Stimulated activated CD4-positive, alpha-beta T cell treated with anti-CD3 and anti-CD28 coated beads, TNF-alpha, amount 100 ng/mL, for 24 hours (primary cell): ENCODE measurements at places on chromosomes 3 and 15.

DNA sequence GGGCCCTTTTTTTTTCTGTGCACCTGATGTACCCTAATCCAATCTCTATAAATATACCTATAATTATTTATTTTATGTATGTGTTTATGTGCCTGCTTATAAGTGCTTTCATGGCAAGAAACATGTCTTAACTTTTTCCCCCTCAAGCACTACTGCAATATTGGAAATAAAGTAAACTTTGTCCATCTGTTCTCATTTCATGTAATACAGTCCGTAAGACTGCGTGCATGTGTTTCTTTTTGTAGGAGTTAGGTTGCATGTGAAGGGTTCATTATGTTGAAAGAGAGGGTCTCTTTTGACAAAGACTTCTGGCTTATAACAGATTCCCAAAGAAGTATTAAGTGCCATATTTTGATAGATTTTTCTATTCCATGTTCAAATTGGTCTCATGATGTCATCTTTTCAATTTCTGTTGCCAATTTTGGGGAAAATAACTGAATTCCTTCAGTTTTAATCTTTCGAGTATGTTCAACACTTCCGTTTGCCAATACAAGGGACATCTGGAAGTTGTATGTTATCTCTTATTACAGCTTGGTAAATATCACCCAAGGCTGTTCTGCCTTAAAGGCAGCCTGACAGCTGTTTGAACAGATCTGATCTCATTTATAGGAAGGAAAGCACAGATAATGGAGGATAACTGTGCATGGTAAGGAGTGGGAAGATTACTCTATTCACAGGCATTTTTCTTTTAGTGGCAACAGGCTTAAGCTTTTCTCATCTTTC lies 273.1 kb upstream of the SGO1 start:
- DNase-seq, result no peak

DNA sequence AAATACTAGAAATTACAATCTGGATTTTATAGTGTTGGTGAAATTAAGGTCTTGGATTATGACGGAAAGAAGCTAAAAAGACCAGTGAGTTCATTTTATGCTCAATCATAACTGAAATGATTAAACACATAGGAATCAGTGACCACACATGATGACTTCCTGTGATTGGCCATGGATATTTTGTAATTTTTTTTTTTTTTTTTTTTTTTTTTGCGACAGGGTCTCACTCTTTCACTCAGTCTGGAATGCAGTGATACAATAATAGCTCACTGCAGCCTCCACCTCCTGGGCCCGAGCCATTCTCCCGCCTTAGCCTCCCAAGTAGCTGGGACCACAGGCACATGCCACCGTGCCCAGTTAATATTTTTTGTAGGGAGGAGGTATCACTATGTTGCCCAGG lies 47.4 kb downstream of the PAQR5 start:
- DNase-seq, result no peak

- peak; percentile 37 for DNase-seq
Observed at GRCh38 chr15:67836477-67836876, 3.4 kb downstream of the RNU6-1 start.

DNA sequence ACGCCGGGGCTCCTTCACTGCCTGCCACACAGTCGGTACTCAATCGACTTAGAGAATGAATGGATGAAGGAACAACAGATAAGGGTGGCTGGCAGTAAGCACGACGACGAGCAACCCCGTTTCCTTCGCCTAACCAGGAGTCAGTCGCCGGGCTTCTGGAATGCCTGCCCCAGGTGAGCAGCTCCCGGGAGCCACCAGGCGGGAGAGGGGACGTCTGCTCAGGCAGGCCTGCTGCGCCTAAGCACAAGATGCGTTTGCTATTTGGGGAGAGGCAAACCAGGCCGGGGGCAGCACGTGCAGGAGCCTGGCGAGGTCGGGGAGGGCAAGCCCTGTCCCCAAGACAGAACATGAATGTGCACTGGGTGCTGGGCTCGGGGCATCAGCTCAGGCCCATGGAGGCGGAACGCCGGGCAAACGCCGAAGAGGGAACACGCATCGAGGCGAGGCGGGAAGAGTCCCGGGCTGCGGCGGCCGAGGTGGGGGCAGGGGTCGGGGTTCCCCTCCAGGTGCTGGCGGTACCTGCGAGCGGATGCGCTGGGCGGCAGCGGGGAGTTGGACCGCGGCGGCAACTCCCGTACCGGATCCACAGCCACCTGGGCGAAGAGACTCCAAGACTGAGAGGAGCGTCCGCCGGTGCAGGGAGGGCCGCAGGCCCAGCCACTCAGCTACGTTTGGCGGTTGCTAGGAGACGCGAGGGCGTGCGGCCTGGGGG lies at the start of gene CFAP92:
Gene CFAP92, minus strand, starts transcription at position 616 of the 712 bp plus-strand sequence. CDS start 772 bp downstream, outside the sequence.
- peak; percentile 82 for DNase-seq

GRCh38 chr15:69920221-69920620 lies 177.5 kb downstream of the TLE3 start:
- DNase-seq, result no peak

- no peak for DNase-seq
Observed at GRCh38 chr3:160448845-160449635, 546 bp downstream of the TRIM59 start.

GRCh38 chr15:73341886-73342600 lies 26.7 kb downstream of the HCN4 start:
- DNase-seq, result no peak

DNA sequence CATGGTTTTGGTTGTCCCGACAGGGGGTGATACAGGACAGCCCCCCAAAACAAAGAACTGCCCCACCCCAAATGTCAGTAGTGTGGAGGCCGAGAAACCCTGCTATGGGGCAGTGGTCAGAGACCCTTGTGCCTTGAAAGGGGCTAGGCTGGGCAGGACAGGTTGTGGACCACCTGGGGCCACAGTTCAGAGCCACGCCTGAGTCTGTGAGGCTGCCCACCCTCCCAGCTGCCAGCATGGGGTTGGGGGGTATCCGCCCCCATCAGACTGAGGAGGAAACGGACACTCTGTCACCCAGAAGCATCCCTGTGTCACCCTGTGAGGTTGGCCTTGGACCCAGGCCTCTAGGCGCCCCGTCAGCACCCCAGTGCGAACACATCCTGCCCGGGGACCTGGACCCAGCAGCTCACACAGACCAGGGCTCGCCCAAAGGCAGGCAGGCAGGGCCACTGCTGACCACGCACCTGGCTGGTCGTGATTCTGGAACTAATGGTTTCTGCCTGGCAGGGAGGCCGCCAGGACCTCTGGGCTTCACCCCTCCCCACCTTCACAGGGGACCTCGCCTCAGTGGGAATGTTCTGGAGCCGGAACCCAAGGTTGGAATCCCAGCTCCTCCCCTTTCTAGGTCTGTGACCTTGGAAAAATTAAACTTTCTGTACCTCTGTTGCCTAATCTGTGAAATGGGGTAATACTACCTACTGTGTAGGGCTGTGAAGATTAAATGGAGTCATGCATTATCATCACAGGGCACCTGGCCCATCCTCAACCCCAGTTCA lies 1.4 kb downstream of the SLC41A3 start:
- DNase-seq, result no peak

GRCh38 chr3:188287762-188288505 lies 134.0 kb downstream of the LPP start:
- DNase-seq, result no peak

DNA sequence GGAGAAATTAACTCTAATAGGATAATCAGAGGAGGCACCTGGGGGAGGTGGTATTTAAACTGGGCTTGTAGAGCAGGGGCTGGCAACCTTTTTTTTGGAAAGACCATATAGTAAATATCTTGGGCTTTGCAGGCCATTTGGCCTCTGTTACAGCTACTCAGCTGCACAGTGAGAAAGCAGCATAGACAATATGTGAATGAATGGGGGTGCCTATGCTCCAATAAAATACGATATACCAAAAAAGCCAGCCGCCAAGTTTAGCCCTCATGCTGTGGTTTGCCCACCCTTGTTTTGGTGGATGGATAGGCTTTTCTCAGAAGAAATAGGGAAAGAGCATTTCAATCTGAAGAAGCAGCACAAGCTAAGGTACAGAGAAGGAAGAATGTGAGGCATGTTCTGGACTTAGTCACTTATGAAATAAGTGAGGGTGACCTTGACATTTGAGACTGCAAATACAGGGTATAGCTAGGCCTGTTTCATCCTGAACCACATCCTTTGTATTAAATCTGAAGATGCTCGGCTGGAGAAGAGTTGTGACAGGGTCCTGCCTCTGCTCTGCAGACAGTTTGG lies 131.0 kb upstream of the NR2E3 start:
- no peak for DNase-seq

DNA sequence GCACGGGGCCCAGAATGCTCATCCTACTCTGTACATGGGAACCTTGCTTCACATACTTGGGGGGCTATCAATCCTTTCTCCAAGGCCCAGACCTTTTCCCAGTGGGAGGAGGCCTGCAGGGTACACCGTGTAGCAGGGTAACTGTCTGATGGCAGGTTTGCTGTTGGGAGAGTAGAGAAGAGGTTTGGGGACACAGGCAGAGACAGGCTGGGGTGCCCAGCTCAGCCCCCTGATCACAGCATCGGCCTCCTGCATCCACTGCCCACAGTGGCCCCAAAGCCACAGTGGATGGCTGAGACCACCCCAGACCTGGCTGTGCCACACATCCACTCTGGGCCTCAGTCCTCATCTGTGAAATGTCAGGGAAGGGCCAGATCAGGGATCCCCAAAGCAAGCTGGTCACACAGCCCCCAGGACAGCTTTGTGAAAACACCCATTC lies 5.6 kb downstream of the CHRNA3 start:
- DNase-seq, result no peak

GRCh38 chr3:155034786-155035185 lies 45.3 kb upstream of the MME start:
- DNase-seq, result no peak
